Stimulated activated CD4-positive, alpha-beta T cell treated with anti-CD3 and anti-CD28 coated beads, Interleukin-4, amount 100 ng/mL, for 48 hours (primary cell): ENCODE measurements at places on chromosomes 1 and 21.

- no peak for DNase-seq
Observed at GRCh38 chr1:5842679-5843078, 149.5 kb downstream of the NPHP4 start.

DNA sequence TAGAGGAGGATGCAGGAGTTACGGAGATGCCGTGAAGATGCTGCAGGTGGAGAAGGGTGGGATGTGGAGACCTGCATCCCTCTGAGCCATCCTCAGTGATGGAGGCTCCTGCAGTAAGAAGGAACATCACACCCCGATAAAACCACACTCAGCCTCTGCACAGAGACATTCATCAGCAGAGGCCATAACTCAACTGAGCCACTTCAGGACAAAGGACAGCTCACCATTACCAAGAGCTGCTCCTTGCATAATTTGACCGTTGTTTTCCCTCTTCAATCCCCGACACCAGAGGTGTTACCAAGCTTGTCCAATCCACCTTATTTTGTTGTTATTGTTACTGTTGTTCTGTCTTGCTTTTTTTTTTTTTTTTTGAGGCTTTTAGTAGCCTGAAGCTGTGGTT is 543.9 kb downstream of the AJAP1 start:
- no peak for DNase-seq

- no peak for DNase-seq
Observed at GRCh38 chr1:217605390-217605789, 25.5 kb downstream of the GPATCH2 start.

DNA sequence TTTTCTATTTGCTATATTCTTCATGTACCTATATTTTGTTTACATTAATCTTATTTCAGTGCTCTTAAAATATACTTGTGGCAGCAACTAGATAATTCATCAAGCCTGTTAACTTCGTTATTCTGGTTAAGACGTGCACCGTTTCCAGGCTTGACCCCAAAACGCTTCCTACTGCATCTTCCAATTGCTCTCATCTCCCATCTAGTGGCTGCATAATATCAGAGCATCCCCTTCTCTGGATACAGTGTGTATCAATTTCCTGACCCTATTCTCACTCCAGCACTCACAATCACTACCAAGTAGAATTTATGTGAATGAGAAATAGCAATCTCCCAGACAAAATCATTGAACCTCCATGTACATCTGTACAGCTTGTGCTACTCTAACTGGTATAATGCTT is 1280.3 kb upstream of the B3GALT2 start:
- DNase-seq: no peak

DNA sequence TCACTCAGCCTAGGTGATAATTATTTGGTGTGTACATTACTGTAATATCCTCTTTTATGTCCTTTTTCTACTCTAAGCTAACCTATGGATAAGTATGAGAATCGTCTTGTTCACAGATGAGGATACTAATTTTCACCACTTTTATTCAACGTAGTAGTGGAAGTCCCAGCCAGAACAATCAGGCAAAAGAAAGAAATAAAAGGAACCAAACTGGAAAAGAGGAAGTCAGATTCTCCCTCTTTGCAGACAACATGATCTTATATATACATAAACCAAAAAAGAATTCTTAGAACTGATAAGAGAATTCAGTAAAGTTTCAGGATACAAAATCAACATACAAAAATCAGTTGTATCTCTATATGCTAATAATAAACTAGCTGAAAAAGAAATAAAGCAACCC is 12.6 kb upstream of the RGL1 start:
- no peak for DNase-seq

DNA sequence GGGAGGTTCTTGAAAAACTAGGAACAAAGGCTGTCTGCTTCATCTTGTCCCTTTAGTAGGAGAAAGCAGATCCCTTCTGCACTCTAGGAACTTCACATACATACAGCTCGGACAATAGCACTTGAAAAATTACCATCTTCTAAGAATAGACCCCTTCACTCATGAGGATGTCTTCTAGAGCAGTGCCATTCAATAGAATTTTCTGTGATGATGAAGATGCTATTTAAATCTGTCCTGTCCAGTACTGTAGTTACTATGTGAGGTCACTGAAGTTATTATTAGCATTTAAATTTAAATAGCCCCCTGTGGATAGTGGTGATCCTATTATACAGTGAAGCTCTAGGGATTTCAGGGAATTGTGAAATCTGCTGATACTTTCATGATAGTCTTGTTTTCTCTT is 46.4 kb upstream of the RAB3GAP2 start:
- no peak for DNase-seq

- DNase-seq: no peak
Observed at GRCh38 chr1:23530087-23530746, 816 bp downstream of the E2F2 start.

DNA sequence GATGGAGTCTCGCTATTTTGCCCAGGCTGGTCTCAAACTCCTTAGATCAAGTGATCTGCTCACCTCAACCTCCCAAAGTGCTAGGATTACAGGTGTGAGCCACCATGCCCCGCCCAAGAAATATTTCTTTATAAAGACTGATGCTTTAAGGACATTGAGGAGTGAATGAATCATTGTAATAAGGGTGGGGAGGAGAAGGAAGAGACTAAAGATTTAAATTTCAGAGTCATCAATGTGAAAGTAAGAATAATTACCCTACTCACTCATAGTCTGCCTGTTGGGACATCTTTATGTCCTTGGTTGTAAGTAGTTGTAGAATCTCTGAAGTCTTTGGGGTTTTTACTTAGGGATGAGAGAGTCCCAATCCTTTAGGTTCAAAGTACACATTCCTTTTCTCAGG is 7.3 kb downstream of the KDM1A start:
- DNase-seq: no peak

- DNase-seq: no peak
Observed at GRCh38 chr1:30378991-30379581, 344.3 kb downstream of the MATN1 start.

- no peak for DNase-seq
Observed at GRCh38 chr1:21184276-21184675, 7.6 kb upstream of the EIF4G3 start.

GRCh38 chr1:201561195-201561564 is 22.3 kb downstream of the NAV1 start:
- no peak for DNase-seq

DNA sequence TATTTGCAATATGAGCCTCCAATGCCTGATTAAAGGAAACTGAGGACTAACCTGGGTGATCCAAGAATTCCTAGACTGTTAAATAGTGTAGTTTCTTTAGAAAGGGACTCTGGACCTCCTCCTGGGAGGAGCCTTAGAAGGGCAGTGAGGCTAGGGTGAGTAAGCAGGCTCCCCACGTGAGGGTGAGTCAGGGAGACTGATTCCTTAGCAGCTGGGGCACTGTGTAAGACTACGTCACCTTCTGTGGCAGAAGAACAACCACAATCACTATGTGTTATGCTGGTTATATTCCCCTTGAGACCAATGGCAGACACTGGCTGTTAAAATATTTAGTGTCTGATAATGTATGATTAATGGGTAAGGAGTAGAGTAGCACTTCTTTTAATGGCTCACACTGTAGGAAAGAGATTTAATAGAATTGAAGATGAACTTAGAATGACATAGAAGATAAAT is 53.3 kb upstream of the SYT14 start:
- peak; percentile 37 for DNase-seq

DNA sequence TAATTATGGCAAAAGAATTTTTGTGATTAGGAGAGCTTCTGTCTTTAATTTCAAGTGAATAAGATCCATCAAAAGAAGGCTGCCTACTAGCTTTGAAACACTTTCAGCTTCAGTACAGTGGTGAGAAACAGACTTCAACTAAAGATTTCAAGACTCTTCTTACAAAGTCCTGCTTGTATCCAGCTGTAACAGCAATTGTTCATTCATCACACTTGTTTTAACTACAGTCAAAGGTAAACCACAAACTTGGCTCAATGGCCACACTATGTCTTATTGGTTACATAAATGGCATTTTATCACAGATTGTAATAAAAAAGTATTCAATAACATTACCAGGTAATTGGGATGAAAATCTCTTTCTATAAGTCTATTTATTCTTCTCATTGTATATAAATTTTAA is 59.2 kb downstream of the WARS2 start:
- DNase-seq: no peak

GRCh38 chr1:113683384-113684152 is 75.7 kb downstream of the PHTF1 start:
- no peak for DNase-seq

DNA sequence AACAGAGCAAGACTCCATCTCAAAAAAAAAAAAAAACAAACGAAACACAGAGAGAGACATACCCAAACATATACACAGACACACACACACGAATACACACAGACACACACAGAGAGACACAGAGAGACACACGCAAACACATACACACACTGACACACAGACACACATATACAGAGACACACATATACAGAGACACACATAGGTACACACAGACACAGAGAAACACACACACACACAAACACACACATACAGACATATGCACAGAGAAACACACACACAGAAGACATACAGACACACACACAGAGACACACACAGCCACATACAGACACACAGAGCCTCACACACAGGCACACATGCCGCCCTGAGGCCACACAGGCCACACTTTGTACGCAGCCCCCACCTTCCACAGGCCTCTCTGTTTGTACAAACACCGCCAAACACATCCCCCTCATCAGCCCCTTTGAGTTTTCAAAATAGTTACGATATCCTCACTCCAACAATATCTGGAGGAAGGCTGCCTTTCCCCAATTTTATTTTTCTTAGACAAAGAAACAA is 57.5 kb upstream of the ABCG1 start:
- DNase-seq: no peak

- no peak for DNase-seq
Observed at GRCh38 chr1:117698398-117699160, 92.7 kb downstream of the TENT5C start.

DNA sequence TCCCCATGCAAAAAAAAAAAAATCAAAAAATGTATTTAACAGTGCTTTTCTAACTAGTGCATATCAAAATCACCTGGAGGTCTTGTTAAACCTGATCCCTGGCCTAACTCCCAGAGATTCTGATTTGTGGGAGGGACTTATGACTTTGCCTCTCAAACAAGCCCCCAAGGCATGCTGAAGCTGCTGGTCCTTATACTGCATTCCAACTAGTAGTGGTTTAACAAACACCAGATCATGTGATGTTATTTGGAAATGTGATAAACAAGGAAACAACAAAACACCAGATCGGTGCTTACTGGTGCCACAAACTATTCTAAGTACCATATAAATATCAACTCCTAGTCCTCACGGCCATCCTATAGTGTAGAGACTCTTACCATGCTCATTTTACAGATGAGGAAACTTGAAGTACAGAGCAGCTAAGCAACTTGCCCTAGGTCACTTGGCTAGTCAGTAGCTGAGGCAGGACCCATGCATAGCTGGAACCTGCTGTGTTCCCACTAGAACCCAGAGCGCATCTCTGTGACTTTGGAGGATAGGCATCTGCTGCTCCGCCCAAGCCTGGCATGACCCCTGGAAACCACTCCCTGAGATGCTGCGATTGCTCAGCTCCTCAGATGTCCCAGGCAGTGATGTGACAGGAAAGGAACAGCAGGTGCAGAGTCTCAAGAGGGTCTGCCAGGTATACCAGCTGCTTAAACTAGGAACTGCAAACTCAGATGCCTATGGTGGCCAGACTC is 38.1 kb downstream of the SOX13 start:
- no peak for DNase-seq

DNA sequence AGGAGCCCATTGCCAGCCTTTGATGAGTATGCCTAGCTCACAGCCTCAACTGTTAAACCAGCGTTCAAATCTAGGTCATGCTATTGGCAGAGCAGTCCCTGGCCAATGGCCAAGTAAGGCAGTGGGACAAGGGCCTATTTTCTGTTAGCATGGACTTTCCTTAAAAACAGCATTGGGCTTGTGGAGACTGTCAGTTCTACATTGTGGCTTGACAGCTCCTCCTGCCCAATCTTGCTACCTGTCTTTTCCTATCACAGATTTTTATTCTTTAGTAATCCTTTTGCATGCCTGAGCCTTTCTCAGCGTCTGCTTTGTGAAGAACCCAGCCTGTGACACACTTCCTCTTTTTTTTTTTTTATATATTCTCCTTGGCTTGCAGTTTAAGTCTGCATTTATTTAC is 56.4 kb downstream of the DIP2A start:
- DNase-seq: no peak

GRCh38 chr1:220151454-220151853 is 57.5 kb downstream of the IARS2 start:
- DNase-seq: no peak
